ENCODE measurements at places on chromosomes 4 and X.

- no peak for DNase-seq
Observed at GRCh38 chr4:151251603-151252304, 25.2 kb upstream of the PRSS48 start.

GRCh38 chr4:164606478-164606877 lies 147.5 kb upstream of the SMIM31 start:
- DNase-seq = no peak

- DNase-seq = no peak
Observed at GRCh38 chr4:169492436-169493163, 119.8 kb downstream of the NEK1 start.

- no peak for DNase-seq
Observed at GRCh38 chrX:154046940-154047610, 27.4 kb upstream of the IRAK1 start.

DNA sequence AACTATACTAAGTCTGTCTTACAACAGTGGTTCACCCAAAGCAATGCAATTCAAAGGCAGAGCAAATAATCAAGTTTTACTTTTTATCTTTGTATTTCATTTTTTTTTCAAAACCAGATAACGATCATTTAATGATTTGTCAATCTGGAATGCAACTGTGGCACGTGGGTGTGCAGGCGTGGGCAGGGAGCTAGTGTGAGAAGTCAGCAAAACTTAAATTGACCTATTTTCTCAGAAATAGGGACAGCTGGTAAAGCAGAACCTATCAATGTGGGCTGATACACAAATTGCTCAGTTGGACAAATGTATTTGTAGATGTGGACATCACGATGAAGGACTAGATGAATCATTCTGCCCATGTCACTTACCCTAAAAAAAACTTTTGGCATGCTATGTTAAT lies 105.6 kb downstream of the CBLL2 start:
- no peak for DNase-seq

- no peak for DNase-seq
Observed at GRCh38 chrX:41596596-41596995, 92.2 kb upstream of the GPR34 start.

DNA sequence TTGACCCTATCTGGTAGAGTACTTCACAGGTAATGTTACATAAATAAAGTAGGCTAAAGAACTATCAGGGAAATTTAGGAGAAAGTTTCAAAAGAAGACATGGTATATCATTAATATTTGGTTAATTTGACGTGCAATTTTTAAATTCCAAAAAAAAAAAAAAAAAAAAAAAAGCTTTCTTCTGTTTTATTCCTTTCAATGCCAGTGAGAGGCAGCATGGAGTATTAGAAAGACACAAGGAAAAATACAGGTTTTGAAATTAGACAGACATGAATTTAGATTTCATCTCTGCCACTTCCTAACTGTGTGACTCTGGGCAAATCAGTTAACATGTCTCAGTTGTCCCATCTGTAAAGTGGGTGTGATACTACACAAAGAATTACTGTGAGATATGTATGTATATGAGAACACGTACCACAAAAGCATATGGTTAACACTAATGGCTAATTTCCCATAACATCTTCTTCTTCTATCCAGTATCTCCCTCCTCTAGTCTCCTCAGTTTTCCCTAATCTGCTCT lies 132.5 kb downstream of the GPC3 start:
- DNase-seq = no peak

GRCh38 chrX:103503163-103503852 lies 16.0 kb downstream of the RAB40A start:
- no peak for DNase-seq

DNA sequence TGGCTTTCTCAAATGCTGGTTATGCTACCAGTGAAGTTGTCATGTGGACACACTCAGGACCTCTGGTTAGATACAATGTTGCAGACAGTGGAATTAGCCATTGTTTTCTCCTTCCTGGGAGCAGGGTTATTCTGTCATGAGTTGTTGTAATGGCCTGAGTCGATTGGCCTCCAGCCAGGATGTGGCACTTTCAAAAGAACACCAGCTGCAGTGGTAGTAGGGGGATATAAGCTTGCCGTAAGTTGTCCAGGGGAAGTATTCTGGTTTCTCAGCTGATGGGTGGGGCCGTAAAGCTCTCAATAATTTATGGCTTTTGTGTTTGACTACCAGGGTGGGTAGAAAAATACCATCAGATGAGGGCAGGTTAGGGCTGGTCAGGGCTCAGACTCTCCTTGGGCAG lies 697.5 kb upstream of the GNPDA2 start:
- no peak for DNase-seq

- DNase-seq = no peak
Observed at GRCh38 chr4:165053645-165054044, at the start of gene TRIM75. Gene TRIM75 (plus strand): TSS chr4:165053866. CDS start chr4:165059148, 5,282 bp downstream.

DNA sequence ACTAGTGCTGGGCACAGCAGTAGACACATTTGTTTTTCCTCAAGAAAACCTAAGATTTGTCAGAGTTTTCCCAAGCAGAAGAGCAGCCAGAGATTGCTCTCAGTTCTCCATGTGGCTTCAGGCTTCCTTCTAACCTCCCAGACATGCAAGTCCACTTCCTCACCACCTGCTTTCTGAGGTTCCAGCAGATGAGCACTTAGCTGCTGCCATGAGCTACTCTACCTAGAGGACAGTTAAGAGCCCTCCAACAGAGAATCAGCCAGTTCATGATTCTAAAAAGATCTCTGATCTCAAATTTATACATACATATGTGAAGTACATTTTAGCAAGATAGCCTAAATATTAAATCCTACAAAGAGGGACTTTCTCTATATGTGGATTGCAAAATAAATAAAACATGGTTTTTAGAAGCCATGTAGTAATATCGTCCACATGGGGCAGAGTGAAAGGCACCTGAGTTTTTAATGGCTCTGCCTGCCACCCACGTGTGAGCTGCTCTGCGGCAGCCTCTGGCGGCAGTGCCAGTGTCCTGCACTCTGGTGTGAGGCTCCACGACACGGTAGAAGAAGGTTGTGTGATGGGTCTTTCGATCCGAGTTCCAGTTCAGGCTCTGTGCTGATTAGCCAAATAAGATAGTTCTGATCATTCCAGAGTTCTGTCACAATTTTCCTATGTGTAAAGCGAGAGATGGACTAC lies 10.3 kb downstream of the CYP4V2 start:
- DNase-seq = peak; percentile 13

DNA sequence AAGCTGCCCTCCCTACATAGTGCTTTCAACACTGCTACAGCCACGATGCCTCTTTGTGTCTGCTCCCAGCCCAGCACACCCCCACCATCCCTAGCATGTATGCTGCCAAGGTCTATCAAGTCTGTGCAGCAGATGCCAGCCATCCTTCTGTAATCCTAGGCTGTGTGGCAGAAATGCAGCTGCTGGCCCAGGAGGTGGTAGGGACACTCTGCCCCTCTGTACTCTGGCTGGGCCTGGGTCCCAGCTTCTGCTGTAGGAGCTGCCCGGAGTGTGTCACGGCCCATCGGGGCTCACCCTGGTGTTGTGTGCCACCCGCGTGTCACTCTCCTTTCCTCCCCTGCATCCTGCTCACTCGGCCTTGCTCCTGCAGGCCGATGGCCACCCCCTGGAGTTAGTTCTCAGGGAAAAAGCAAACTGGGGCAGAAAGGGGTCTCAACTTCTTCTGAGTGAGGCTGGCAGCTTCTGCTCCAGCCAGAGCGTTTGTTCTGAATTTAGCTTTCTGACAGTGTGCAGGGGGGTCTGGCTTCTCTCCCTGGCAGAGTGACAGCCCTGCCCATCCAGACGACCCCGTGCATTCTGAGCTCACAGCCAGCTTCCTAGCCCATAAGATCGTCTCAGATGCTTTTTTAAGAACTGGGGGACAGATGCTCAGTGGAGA lies 22.7 kb downstream of the PSAPL1 start:
- DNase-seq = no peak

GRCh38 chrX:362937-363620 lies 23.6 kb downstream of the PPP2R3B start:
- no peak for DNase-seq

- DNase-seq = no peak
Observed at GRCh38 chr4:188647820-188648370, 508.7 kb downstream of the TRIML1 start.

GRCh38 chr4:40915318-40916217 lies 165.8 kb downstream of the NSUN7 start:
- DNase-seq = no peak

- DNase-seq = no peak
Observed at GRCh38 chr4:6474705-6475457, 2.5 kb upstream of the PPP2R2C start.

- DNase-seq = no peak
Observed at GRCh38 chr4:18938343-18939099, 917.0 kb upstream of the LCORL start.

GRCh38 chr4:124526769-124527168 lies 185.8 kb downstream of the ANKRD50 start:
- DNase-seq = no peak

GRCh38 chrX:119643696-119644095 lies 37.5 kb upstream of the NKRF start:
- no peak for DNase-seq

DNA sequence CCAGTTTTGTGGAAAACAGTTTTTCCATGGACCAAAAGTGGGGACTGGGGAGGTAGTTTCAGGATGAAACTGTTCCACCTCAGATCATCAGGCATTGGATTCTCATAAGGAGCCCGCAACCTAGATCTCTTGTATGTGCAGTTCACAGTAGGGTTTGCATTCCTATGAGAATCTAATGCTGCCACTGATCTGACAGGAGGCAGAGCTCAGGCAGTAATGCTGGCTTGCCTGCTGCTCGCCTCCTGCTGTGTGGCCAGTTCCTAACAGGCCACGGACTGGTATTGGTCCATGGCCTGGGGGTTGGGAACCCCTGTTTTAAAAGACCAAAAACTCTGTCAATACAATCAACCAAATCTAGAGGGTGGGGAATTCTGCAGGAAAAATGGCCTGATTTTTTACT lies 100.0 kb upstream of the EOLA2 start:
- DNase-seq = no peak

- DNase-seq = no peak
Observed at GRCh38 chr4:24867251-24867650, 45.6 kb downstream of the CCDC149 start.

DNA sequence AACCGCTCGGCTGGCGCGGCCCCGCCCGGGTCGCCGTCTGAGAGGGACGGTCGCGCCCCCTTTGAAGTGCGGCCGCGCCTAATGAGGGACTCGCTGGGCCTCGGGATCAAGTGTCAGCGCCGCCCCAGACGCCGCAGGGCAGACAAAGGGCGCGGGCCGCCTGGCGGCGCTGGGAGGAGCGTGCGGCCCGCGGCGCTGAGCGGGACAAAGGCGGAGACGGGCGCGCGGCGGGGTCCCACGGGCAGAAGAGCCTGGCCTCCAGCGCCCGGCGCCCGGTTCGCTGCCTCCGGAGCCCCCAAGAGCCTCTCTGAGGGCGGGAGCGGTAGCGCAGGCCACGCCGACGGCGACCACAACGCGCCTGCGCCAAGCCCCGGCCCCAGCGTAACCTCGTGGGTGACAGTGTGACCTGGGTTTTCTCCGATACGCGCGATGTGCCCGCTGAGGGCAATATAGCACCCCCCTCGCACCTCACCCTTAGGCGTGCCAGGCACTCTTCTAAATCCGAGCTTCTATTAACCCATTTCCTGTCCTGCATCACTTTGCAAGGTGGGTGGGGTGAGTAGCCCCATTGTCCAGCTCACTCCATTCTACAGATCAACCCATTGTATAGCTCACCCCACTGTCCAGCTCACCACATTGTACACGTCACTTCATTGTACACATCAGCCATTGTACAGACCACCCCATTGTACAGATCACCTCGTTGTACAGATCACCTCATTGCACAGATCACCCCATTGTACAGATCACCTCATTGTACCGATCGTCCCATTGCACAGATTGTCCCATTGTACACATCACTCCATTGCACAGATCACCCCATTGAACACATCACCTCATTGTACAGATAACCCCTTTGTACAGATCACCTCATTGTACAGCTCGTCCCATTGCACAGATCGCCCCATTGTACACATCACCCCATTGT lies 33.7 kb upstream of the STX18 start:
- peak; percentile 15 for DNase-seq

DNA sequence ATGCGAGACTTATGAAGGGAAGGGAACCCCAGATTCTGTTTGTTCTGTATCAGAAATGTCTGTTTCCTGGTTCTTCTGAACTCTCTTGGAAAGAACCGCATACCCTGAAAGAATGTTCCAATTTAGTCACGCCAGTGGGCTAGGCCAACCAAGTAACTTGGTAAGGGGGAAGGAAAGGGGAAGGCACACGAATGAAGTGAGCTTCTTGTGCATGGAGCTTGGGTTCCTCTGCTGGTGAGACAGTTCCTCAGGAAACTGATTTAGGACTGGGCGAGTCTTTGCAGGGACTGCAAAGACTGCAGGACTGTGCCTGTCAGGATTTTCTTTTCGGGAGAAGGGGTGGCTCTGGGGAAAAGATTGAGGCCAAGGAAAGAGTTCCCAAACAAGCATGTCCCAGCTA lies 35.6 kb downstream of the FRMPD3 start:
- DNase-seq = no peak

- no peak for DNase-seq
Observed at GRCh38 chr4:8314691-8315255, 45.2 kb downstream of the HTRA3 start.

GRCh38 chr4:5034206-5034605 lies 14.9 kb upstream of the CYTL1 start:
- DNase-seq = no peak

GRCh38 chrX:104270212-104270611 lies 15.5 kb upstream of the ESX1 start:
- no peak for DNase-seq

DNA sequence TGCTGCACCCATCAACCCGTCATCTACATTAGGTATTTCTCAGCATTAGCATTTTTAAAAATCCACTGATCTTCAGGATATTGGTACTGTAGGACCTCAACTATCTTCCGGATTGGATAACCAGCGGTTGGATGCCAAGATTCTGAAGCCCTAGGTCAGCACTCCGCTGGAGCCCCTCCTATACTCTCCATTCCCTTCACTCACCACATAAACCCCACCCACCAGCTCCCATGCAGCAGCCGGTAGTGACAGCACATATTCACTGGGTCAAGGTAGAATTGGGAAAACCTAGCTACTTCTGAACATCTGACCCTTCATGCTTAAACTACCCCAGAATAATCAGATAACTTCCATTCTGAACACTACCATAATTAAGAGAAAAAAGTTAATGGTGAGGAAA lies 134.9 kb downstream of the CORIN start:
- DNase-seq = no peak

- no peak for DNase-seq
Observed at GRCh38 chr4:71217688-71218087, 121.1 kb upstream of the SLC4A4 start.
